Naive thymus-derived CD8-positive, alpha-beta T cell (primary cell): ENCODE measurements at places on chromosomes 1 and 21. TPM values are rescaled to one million over a fixed set of nuclear protein-coding genes. Genes with fewer than 3 reads are reported as not detected.

The ZNF670 gene
- 1.9 TPM for total RNA-seq

The UBL4B gene
- not detected for total RNA-seq

The UBXN10 gene
- total RNA-seq: not detected

The CD160 gene
- not detected for total RNA-seq

The FASLG gene
- not detected for total RNA-seq

The OR2L5 gene
- 0.19 TPM for total RNA-seq
